ENCODE measurements at places on chromosomes 12 and 14.

DNA sequence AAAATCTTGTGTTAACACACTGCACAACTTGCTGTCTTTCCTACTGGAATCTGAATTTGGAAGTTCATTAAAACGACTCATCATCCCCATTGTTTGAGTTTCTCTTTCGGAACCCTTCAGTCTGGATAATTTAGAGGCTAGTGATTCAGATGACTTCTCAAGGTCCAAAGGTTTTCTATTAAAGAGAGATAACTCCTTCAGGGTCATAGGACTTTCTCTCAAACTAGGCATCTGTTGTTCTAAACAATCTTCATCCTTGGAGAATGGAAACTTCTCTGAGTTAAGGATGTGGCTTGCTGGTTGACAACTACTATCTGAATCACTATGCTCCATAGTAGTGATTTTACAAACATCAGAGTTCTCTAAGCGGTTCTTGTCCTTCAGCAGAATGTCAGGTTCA is 4.4 kb downstream of the MLH3 start:
- DNase-seq = no peak

- no peak for DNase-seq
These were observed 362.9 kb downstream of the RAD51B start for GRCh38 chr14:68182492-68182891.

DNA sequence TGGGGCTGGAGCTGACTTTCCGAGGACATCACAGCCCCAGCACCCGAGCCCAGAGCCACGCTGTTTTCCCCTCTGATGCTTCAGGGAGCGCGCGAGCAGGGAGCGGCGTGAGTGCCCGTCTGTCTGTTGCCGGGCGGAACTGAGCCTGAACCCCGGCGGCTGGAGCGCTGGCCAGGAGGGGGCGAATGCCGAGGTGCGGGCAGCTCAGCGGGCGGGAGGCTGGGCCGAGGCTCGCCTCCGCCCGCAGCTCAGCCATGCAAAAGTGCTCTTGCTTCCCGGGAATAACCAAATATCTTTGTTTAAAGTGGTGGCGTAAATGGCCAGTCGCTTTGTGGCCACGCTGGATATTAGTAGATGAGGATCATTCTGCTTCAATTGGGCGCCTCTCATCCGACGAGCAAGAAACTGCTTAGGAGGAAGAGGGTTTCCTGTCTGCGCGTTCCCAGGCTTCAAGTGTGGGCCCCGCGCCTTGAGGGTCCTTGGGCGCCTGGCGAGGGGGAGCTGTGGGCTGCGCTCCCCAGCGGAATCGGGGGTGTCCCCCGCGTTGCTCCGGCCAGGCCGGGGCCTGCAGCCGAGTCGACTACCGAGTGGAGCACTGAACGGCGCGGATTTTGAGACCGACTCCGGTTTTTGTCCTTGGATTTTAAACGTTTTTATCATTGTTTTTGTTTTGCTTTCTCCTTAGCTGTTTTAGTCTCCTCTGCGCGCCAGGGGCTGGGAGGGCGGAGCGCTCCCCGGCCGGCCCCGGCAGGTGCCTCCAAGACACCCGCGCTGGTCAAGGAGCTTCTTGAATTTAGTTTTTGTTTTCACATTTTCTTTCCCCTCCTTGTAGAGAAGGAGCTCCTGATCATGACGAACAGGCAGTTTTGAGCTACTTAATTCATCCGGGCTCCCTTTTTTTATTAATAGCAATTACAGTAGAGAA is 831 bp upstream of the NKX2-1 start:
- DNase-seq = no peak

DNA sequence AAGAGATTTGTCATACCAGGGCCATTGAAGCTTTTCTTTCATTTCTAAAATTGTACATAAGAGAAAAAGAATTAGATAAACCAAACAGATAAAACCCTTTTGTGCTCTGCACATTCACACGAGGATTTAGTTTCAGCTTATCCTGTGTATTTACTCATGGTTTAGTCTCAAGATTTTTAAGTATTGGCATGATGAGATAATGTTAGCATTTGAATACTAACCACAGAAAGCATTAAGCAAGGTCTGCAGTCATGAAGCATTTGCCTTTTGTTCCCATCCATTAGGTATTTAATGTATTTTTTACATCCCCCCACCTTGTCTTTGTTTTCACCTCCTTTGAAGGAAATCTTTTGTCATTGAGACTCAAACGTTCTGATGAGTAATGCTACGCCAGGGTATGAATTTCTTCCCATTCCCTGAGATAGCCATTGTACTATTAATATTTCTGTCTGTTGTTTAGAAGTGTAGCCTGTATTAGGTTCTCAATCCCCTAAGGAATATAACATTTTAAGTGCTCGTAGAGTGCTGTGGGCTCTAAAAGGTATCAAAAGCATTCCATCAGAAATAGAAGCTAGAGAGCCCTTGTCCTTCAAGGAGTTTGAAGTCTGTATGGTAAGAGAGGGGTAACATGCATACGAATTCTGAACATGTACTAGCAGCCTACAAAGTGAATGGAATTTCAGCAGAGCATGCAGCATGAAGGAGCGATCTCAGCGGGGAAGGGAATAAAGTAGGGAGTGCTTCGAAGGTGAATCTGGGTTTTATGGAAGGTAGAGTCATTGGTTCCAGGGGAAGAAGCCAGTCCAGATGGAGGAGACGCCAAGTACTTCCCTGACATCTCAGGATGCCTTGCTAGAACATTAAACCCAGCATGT is 22.3 kb downstream of the CRADD start:
- DNase-seq = no peak

DNA sequence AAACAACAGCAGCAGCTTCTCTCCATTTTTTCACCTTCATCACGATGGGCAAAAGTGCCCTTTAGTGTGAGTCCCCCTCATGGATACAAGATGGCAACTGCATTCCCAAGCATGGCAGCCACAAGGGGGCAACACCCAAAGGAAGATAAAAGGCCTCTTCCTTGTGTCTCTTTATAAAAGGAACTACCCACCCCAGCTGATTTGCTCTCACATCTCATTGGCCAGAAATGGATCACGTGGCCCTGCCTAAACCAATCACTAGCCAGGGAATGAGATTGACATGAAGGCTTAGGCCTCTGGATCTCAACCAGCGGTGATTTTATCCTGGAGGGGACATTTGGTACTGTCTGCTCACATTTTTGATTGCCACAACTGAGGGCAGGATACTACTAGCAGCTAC is 21.9 kb upstream of the IFT81 start:
- no peak for DNase-seq

DNA sequence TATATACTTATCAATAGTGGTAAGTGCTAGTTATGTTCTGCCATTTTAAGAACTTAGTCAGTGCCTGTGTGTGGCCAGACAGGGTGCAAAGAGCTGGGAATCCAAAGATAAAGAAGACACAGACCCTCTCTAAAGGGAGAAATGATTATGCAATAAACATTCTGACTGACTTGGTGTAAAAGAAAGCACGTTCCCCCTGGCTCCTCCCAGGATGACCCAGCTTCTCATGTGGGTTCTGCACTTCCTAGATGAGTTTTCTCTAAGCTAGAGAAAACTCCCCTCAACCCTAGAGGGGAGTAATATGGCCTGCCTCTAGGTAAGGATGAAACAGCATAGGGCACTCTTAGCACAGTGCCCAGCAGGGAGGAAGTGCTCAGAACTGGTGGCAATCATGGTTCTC is 231.2 kb downstream of the VRK1 start:
- DNase-seq = no peak

GRCh38 chr14:24971255-24971654 is 78.7 kb downstream of the STXBP6 start:
- DNase-seq = no peak

GRCh38 chr12:93297032-93297431 is 80.7 kb upstream of the NUDT4 start:
- no peak for DNase-seq

GRCh38 chr12:11885261-11886038 is 185.3 kb upstream of the BCL2L14 start:
- DNase-seq = no peak

- DNase-seq = no peak
These were observed 49.0 kb upstream of the STON2 start for GRCh38 chr14:81449114-81449513.

DNA sequence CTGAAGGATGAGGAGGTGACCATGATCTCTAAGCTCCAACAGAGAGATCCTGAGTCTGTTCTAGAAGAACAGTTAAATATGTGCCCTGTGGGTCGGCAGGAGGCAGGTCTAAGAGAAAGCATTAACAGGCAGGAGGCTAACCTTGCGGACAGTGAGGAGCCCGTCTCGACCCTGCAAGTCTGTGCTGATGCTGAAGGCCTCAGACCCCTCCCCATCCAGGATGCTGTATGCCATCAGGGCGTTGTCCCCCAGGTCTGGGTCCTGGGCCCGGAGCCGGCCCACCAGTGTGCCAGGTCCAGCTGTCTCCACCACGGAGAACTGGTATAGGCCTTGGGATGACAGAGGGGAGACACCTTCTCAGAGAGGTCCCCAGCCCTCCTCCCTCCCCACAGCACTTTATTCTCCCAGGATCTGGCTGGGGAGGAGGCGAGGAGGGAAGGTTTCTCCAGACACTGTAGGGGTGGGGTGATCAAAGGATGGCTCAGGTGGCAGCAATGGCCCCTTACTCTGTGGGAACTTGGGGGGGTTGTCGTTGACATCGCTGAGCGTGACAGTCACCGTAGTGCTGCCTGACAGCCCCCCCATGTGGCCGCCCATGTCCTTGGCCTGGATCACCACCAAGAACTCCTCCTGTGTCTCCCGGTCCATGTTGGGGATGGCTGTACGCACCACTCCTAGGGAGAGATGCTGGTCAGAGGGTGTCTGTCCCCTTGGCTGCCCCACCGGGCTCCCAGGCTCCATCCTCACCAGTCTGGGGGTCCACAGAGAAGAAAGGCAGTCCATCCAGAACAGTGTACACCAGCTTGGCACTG is 3.1 kb downstream of the CDH24 start:
- no peak for DNase-seq

DNA sequence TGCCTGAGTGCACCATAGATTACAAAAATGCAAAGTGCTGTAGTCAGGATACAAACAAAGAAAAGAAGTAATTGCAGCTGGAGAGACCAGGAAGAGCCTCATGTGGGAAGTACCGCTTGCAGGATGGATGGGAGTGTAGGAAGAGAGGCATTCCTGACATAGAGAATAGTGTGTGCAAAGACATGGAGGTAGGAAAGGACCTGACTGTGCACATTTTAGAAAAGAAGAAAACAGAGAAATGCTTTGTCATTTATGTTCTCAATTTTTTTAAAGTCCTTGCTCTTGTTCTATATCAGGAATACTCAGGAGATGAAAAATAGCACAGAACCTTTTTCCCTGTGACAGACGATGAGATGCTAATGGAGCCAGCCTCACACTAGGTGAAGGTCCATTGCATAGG is 358.7 kb upstream of the TMPO start:
- DNase-seq = no peak

- DNase-seq = no peak
These were observed 23.8 kb upstream of the STK38L start for GRCh38 chr12:27220055-27220987.

DNA sequence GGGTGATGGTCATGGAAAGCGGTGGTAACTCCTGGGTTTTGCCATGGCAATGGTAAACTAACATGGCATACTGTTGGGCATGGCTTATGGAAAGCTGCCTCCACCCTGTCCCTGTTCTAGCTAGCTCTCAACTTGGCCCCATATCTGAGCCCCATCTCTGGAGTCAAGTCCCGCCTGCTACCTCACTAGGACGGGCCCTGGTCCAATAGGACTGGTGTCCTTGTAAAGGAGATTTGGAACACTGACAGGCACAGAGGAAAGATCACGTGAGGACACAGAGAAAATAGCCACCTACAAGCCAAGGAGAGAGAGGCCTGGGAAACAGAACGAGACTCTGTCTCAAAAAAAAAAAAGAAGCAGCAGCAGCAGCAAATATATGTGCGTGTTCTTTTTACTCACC is 59.8 kb downstream of the RNFT2 start:
- DNase-seq = no peak

GRCh38 chr14:35244542-35244941 is 47.6 kb upstream of the PSMA6 start:
- DNase-seq = no peak

DNA sequence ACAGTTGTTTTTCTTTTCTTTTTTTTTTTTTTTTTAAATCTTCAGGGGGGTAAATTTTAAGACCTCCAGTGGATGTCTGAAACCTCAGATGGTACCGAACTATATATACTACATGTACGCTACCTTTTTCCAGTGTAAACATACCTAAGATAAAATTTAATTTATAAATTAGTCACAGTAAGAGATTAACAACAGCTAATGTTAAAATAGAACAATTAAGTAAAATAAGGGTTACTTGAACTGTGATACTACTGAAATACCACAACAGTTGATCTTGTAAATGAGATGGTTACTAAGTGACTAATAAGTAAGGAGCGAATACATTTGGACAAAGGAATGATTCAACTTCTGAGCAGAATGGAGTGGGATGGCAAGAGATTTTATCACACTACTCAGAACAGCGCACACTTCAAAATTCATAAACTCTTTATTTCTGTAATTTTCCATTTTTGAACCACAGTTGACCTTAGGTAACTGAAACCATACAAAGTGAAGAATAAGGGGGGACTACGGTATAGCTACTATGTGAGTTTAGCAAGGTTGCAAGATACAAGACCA is 80.5 kb upstream of the PCED1B start:
- DNase-seq = no peak

GRCh38 chr12:59041241-59042121 is 121.2 kb upstream of the LRIG3 start:
- DNase-seq = no peak

DNA sequence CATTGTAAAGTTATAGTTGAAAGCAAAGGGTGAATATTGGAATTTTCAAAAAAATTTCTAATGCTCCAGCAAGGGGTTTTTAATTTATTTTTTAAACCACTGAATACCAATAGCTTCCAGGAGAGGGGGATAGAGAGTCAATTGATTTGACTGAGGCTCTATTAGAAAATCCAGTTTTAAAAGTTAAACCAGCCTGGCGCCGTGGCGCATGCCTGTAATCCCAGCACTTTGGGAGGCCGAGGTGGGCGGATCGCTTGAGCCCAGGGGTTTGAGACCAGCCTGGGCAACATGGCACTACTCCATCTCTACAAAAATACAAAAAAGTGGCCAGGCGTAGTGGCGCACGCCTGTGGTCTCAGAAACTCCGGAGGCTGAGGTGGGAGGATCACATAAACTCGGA is 150.1 kb downstream of the SLC38A4 start:
- no peak for DNase-seq

DNA sequence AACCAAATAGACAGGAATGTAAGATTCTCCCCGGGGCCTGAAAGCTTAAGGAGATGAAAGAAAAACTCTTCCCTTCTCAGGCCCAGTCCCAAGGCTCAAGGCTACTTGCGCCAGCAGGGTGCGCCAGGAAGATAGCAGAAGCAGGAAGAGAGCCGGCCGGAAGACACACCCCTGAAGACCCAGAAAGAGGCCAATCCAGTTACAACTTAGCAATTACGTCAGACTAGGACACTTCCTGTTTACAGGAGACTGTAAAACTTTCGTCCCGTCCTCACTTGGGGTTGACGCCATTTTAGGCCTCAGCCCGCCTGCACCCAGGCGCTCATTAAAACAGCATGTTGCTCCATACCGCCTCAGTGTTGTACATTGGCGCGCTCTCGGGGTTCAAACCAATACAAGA is 9.4 kb downstream of the COX16 start:
- DNase-seq = no peak
